ENCODE measurements at places on chromosomes 3 and 15.

DNA sequence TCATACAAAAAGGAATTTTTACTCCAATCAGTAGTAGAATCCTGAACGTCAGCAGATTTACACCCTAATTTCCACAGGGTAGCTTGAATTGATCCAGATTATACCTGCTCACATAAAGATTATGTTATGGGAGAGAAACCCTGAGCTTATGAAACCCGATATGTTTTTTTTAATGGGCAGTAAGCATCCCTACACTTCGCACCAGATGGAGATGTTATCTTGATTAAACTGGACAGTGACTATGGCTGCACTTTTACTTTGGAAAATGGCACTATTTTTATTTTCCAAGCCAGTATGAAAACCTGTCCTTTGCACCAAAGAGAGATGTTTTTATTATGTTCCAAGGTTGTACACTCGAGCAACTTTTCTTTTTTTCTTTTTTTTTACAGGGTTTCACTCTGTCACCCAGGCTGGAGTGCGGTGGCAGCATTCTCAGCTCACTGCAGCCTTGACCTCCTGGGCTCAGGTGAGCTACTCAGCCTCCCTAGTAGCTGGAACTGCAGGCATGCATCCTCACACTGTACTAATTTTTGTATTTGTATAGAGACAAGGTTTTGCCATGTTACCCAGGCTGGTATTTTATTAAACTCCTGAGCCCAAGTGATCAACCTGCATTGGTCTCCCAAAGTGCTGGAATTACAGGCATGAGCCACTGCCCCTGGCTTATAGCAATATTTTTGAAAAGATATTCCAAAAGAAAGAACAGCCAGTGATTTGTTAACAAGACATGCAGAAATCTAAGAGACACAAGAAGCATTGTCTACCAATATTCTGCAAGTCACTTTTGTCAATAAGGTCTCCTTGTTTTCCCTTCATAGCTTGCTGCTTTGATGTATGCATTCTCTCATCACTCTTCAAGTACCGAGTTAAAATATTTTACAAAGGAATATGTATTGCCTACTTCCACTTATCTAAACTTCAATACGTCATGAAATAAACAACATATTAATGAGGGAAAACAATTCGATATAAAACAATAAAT is 1412.6 kb downstream of the ZPLD1 start:
- no peak for DNase-seq

- DNase-seq = no peak
Observed at GRCh38 chr3:40765884-40766283, 241.1 kb downstream of the ZNF621 start.

GRCh38 chr3:171385086-171385485 is 75.1 kb downstream of the TNIK start:
- no peak for DNase-seq

DNA sequence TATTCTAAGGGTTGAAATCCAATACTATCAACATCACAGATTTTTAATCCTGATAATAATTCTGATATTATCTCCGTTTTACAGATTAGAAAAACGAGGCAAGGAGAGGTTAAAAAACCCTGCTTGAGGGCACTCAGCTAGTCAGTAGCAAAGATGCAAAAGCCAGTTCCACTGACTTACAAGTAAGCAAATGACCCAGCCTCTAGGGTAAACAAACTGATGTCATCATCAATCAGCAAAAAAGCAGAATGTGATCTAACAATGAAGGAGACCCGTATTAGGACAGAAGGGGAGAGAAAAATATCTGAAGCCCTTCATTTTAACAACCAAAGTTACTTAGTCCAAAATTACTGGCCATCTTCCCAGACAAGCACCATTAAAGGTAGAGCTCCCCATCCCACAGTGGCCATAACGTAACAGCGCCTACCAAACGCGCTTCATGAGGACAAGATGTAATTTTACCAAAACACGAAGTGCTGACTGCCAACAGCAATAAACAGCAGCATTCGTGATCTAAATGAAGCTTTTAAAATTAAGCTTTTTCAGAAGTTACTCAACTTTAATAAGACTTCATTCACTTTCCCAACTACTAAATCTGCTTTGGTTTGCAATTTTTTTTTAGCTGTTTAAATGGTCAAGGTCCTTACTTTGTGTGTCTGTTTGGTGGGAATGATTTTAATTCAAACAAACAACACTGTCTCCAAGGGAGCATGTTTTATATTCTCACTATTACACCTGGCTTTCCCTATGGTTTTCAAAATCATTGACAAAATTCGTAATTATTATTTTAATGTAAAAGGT is 176.6 kb downstream of the OSBPL10 start:
- DNase-seq = no peak

DNA sequence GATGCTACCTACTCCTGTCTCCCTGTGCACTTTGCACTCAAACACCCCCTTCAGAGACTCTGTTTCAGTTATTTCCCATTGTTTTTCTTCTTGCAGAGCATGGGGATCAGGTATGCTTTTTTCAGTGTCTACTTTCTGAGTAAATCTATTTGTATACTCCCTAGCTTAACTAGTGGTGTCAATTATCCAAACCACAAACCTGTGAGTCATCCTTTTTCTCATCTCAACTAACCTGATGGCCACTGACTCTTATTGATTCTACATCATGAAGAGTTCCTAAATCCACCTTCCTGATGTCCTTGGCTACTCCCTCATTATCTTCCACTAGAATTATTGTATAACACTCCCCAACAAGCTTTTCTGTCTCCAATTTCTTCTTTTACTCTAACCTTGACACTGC is 68.0 kb downstream of the DIPK2A start:
- no peak for DNase-seq

DNA sequence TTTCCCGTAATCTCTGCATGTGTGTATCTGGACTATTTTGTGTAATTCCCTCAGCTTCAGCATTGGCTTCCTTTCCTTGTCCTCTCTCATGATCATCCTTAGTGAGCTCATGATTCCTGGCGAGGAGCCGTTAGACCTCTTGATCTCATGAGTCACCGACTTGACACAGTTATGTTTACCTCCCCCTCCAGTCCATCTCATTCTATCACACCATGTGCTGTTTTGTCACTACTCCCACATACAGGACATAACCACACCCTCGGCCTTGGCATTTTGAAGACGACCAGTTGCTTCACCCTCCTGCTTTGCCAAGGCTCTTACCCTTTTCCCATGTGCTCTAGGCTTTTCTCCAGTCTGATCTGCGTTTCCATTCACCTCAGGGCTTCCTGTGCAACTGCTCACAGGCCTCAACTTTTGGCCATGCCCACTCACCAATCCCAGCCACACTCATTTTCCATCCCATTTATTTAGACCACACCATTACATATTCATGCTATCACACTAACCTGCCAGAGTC is 41.5 kb downstream of the CP start:
- no peak for DNase-seq

GRCh38 chr3:122843604-122844003 is 48.7 kb downstream of the SLC49A4 start:
- DNase-seq = no peak

GRCh38 chr3:119408243-119408950 is 55.0 kb downstream of the TMEM39A start:
- no peak for DNase-seq

DNA sequence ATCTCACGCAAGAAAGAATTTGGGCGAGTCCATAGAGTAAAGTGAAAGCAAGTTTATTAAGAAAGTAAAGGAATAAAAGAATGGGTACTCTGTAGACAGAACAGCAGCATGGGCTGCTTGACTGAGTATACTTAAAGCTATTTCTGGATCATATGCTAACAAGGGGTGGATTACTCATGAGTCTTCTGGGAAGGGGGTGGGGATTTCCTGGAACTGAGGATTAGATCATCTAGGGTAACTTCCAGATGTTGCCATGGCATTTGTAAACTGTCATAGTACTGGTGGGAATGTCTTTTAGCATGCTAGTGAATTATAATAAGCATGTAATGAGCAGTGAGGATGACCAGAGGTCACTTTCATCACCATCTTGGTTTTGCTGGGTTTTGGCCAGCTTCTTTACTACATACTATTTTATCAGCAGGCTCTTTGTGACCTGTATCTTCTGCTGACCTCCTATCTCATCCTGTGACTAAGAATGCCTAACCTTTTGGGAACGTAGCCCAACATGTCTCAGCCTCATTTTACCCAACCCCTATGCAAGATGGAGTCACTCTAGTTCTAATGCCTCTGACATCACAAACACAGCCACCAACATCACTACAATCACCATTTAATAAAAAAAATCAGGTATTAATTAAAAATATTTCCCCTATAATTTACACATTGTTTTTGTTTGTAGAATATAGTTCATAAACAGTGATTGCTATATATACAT is 890.7 kb upstream of the EPHA6 start:
- no peak for DNase-seq

- no peak for DNase-seq
Observed at GRCh38 chr15:22866079-22866478, 27.6 kb downstream of the NIPA2 start.

DNA sequence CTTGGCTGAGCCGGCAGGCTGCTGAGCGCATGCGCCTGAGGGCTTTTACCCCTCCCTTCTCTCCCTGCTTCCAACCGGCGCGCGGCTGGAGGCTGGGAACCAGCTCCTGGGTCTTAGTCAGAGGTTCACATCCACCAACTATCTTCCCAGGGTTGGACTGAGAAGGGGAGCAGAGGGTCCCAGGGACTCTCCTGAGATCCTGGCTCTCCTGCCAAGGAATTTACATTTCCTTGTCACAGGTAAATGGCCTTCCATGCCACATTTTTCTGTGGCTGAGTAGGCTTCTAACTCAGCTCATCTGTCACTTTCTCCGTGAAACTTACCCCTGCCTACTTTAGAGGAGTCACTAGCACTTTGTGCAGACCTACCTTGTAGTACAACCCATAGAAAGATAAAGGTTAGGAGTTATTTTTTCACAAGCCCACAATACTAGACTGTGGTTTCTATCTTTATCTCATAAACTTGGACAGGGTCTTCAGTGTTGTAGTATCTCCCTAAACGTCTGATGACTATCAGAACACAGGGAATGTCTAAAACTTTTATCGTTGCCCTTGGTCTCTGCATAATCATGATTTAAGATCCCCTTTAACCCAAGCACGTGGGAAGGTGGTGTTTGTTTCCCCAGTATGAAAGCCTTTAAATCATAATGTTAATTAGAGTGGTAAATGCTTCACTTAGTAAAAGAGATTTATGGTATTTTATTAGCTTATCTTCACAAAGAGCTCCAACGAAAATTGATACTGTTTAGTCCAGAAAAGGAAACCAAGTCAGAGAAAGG is 638 bp upstream of the TBC1D5 start:
- DNase-seq = no peak

- DNase-seq = no peak
Observed at GRCh38 chr15:49686599-49686998, 65.8 kb downstream of the DTWD1 start.

GRCh38 chr3:38805004-38805403 is 11.0 kb downstream of the SCN10A start:
- no peak for DNase-seq

- no peak for DNase-seq
Observed at GRCh38 chr3:133408961-133409360, 9.1 kb downstream of the BFSP2 start.

- DNase-seq = peak; percentile 45
Observed at GRCh38 chr3:112560721-112561483, 860 bp downstream of the ATG3 start.

- no peak for DNase-seq
Observed at GRCh38 chr3:99545941-99546580, 92.3 kb upstream of the COL8A1 start.

- DNase-seq = no peak
Observed at GRCh38 chr3:118813472-118813871, 221.2 kb downstream of the IGSF11 start.

DNA sequence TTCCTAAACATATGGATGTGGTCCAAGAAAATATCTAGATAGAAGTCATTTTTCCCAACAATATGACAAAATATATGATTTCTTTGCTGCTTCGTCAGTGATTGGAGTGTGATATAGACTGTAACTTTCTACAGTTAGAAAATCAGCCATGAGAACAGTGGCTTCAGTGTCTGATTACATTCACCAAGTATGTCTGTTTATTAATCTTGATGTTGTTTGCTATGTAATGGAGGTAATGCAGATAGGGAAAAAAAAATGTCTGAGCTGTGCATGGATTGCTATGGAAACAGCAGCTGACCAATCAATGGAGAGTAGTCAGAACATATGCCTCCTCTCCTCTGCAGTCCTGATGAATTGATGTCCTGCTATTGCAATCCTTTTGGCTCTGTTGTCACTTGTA is 72.3 kb upstream of the GAP43 start:
- DNase-seq = no peak

- DNase-seq = no peak
Observed at GRCh38 chr15:51496246-51496645, 126.3 kb downstream of the DMXL2 start.

DNA sequence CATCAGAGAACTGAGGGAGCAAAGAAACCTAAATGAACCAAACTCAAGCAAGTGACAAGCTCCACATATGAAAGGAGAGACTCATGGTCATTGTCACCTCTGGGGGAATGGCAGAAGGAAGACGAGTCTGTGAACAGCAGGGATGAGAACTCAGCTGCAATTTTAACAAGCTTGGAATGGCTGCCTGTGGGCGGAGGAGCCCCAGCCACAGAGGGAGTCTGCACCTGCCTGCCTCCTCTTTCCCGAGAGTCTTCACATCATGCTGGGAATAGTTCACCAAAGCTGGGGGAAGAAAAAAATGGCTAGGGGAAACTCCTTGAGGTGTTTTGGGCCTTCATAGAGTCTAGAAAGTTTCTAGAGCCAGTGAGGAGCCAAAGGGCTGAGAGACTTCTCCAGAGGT is 21.3 kb upstream of the BHLHE40 start:
- DNase-seq = no peak

DNA sequence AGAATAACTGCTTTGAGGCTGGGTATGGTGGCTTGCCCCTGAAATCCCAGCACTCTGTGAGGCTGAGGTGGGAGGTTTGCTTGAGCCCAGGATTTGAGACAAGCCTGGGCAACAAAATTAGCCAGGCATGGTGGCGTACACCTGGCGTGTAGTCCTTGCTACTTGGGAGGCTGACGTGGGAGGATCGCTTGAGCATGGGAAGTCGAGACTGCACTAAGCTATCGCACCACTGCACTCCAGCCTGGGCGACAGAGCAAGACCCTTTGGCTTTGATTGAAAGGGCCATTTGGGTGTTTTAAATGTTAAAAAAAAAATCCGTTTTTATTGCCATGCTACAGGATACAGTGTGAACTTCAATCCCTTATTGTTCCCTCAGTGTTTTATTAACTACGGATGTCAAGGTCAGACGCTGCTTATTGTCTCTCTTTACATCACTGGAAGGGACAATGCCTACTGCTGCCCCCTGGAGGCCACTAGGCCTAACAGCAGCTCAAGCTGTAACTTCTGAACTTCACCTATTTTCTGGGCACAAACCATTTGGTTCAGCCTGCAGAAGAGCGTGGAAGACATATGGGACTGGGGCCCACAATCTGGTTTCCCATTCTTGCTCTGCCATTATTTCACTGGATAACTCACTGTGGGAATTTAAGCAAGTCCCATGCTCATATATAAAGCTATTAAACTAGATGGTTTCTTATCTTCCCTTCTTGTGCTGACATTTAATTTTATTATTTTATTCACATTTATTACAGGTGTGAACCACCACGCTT is 15.3 kb upstream of the IREB2 start:
- peak; percentile 30 for DNase-seq

GRCh38 chr3:55597641-55598040 is 110.5 kb upstream of the WNT5A start:
- DNase-seq = no peak

- no peak for DNase-seq
Observed at GRCh38 chr15:76177491-76178040, 117.8 kb downstream of the TMEM266 start.

- DNase-seq = no peak
Observed at GRCh38 chr3:26962492-26963360, 340.2 kb downstream of the LRRC3B start.

Measured in activated CD8-positive, alpha-beta memory T cell treated with anti-CD3 and anti-CD28 coated beads for 4 hours (primary cell).